ENCODE measurements at places on chromosomes 13 and 19.

DNA sequence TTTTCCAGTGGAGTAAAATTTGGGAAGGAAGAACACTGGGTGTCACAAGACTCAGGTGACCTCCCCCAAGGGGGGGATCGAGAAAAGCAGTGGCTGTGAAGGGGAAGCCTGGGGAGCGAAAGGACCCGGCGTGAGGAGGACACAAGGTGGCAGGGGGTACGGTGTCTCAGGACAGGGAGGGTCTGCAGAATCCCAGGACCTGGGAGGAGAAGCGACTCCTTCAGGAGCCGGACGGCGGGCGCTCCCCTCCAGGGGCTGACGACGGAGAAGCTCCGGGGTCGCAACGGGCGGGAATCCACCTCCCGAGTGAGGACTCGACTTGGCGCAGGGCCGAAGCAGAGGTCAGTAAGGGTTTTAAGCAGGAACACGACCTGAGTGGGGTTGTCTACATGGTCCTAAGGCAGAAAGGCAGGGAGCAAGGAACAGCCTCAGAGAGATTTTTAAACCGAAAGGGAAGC, 529 bp downstream of the ZNF836 start:
- no peak for DNase-seq

DNA sequence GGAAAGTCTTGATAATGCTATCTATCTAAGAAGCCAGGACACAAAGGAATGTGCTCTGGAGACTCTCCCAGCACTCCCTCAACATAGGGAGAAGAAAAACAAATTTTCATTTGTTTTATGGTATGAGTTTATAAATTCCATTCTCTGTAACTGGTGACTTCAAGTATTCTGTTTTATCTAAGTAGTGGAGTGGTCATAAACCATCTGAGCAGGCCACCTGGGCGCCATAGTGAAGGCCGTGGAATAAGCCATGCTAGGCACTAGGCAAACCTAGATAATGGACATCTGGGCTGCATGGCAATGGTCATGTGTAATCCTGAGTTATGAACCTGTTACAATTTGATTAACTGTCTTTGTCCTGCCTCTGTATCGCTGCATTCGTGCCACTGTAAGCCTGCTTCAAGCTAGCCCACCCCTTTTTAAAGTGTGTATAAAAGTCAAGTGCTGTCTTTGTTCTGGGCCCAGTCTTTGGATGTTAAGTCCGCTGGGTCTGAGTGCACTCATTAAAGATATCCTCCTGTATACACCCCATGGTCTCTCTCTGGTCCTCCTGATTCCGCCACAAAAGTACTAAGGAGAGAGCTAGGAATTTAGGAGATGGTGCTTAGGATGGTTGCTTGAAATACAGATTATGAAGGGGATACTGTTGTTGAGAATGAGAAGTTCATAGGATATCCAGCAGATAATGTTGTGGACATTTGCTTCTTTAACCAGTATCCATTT, 13.2 kb downstream of the GTF2F2 start:
- DNase-seq, result no peak

- no peak for DNase-seq
Measured at GRCh38 chr13:113176280-113176679, 17.8 kb downstream of the PROZ start.

GRCh38 chr13:84659359-84659661, 777.0 kb upstream of the SLITRK1 start:
- peak; percentile 39 for DNase-seq

DNA sequence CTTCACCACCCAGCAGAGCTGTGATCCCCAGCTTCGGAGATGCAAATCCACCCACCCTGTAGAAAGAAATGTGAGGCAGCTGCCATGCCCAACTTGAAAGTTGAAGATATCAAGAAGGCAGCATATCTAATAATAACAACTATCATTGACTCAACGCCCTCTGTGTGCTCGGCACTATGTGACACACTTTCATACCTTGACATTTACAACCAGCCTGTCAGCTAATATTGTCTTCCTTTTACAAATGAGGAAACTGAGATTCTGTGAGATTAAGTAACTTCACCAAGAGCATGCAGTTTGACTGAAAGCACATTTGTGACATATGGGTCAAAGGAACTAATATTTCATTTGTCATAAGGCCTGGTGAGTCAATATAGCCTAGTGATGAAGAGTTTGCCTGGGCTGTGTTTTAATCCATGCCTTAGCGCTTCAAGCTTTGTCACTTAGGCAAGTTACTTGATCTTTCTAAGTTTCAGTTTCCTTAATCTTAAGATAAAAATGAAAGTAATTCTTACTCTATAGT, 137.0 kb downstream of the FLT1 start:
- no peak for DNase-seq

GRCh38 chr19:6723108-6723618, 2.7 kb upstream of the C3 start:
- DNase-seq, result peak; percentile 50

- DNase-seq, result no peak
Measured at GRCh38 chr19:18794692-18795091, 3.6 kb upstream of the COMP start.

DNA sequence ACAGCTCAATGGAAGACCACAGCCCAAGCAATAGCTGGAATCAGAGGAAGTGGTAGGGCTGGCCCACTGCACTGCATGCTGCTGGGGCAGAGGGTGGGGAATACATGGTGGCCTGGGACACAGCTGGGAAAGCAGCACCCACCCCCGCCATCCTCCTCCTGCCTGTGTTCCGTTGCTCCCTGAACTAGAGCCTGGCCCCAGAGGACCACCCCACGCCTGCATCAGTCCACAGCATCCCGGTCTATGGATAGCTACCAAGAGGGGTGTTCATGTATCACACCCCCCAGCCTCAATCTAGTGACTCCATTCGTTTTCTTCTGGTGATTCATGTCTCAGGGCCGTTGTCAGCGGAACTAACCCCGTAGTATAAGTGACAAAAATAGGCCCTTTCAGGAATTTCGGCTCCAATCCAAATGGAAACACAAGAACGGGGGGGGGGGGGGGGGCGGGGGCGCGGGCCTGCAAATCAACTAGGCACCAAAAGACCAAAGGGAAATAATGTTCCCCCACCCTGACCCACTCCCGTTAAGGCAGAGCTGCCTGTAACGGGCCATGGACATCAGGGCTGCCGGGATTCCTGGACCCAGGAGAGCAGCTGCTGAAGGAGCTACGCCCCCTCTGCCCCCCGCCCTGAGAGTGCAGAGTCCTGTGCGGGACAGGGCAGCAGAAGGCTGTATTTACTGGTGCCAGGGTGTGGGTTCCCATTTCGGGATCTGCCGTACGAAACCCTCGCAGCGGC, 18.9 kb upstream of the EPHX3 start:
- peak; percentile 84 for DNase-seq

- DNase-seq, result no peak
Measured at GRCh38 chr13:98556968-98557631, 19.8 kb downstream of the STK24 start.

DNA sequence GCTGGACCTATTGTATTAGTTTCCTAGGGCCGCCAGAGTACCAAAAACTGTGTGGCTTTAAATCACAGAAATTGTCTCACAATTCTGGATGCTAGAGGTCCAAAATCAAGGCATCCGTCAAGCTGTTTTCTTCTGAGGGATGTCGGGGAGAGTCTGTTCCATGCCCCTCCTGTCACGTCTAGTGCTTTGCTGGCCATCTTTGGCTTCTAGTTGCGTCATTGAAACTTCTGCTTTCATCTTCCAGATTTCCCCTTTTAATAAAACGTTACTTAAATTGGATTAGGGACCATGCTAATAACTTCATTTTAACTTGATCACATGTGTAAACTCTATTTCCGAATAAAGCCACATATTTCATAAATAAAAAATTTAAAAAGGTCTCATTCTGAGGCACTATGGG, 47.5 kb downstream of the TRPM4 start:
- no peak for DNase-seq

DNA sequence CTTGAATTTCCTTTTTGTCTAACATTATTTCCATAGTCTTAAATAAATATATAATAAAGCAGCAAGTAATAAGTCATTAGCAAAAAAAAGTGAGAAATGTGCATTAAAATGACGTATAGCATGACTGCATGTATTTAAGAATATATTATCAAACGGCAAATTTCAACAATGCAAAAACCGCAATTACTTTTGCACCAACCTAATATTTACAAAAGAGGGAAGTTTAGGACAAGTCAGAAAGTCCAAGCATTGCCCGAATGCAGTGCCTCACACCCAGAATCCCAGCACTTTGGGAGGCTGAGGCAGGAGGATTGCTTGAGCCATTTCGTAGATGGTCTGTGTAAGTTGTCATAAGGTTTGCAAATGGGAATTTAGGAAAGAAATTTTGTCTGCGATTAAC, 10.2 kb upstream of the NAXD start:
- DNase-seq, result no peak

GRCh38 chr19:17617807-17618192, 62.4 kb downstream of the COLGALT1 start:
- no peak for DNase-seq

GRCh38 chr13:97141564-97142005, 80.5 kb upstream of the MBNL2 start:
- peak; percentile 86 for DNase-seq

GRCh38 chr13:46374710-46375109, 12.3 kb downstream of the RUBCNL start:
- DNase-seq, result no peak
